ENCODE measurements at places on chromosomes 5 and 9. TPM values are rescaled to one million over a fixed set of nuclear protein-coding genes. Genes with fewer than 3 reads are reported as not detected.
A peak's percentile ranks its signal among the peaks of the same experiment; 100 is the strongest.

Gene TAF11L10
- total RNA-seq = not detected

DNA sequence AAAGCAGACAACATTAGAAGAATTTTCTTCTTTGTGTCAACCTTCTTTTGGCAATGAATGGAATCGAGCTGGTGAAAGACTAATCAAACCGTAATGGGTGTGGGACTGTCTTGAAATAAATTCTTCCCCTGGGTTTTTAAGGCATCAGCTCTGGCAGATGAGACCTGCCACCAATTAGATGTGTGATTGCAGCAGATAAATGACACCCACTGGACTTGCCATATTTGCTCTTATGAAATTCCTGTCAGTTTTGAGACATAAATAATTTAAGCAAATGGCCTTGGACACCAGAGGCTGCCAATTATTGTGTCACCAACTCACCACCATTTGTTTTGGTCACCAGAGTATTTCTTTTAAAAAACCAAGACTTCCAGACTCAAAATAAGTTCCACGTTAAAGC, 135.9 kb upstream of the RGMB start:
- DNase-seq = no peak

- no peak for DNase-seq
These were observed 148.2 kb downstream of the SMARCA2 start for GRCh38 chr9:2163231-2163885.

DNA sequence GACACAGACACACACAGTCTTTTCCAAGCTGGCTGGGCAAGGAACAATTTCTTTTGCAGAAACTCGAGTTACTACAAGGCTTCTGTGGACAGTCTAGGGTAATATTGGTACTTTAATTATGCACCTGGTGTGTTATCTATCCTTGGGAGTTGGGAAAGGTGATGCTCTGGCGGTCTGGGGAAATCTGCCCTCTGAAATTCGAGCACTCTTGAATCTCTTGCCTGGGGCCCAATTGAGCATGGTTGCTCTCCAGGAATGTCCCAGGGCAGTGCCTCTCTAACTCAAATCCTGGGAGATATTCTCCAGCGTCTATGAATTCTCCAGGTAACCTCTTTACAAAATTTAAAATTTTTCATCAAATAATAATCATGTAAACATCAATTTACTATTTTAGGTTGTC, 69.3 kb downstream of the KCNIP1 start:
- DNase-seq = no peak

- no peak for DNase-seq
These were observed 20.5 kb downstream of the ZNF131 start for GRCh38 chr5:43141211-43141610.

GRCh38 chr5:67998709-67999261, 216.8 kb upstream of the PIK3R1 start:
- peak; percentile 15 for DNase-seq

All from cardiac muscle cell (in vitro differentiated cells and primary cell).